ENCODE measurements at places on chromosomes 7 and 10.

- DNase-seq = no peak
Observed at GRCh38 chr10:132713421-132714095, 72.4 kb downstream of the NKX6-2 start.

DNA sequence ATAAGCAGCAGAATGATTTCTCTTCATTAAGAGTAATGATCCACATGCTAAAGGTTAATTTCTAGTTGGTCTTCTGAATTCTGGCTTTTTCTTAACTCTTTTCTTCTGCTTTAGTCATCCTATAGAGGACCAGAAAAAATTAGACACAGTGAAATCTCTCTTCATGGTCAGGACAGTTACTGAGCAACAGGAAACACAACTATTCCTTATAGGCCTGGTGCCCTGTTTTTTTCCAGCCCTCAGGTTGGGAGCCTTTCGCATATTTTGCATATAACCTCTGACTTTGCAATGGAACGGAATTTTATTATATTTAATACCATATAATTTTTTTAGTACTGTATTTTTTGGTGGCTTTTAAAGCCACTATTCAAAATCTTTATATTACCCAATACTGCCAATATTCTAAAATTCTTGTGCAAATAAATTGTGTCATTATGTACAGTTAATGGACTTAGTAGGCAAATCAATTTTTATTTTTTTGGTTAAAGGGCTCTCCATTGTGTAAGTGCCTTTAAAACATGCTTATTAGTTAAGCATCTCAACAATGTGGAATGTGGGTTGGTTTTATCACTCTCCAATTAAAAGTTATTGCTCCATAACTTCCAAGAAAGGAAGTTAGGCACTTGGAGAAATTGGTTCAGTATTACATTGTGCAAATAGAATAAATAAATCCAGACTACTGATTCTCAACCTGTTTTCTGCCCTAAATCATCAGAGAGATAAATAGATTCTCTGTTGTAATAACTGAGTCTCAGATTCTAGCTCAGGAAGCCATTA is 22.5 kb downstream of the ARL4A start:
- no peak for DNase-seq

GRCh38 chr10:110496553-110497437 is 912 bp upstream of the DUSP5 start:
- DNase-seq = no peak

- DNase-seq = no peak
Observed at GRCh38 chr7:83509255-83510021, 139.5 kb downstream of the SEMA3E start.

GRCh38 chr7:35747611-35748010 is 52.7 kb upstream of the HERPUD2 start:
- DNase-seq = no peak

DNA sequence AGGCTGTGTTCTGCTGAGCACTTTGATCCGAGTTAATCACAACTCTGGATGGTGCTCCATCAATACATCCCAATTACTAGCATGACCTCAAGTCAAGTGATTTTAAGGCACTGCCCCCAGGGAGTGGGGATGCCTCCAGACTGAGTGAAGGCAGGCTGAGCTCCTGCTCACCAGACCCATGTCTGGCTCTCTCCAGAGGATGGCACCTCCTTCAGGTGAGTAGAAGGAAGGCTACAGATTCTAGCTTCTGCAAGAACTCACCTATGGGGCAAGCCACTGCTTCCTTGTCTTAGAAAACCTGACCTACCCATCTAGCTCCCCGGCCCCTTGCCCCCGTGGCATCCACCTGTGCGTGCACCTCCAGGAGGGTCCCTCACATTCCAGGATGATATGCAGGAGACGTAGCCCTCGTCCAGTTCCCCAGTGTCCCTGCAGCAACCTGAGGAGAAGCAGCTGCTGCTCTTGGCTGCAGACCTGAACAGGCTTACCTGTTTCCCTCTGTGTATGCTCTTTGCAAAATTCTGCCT is 390.3 kb downstream of the GRID1 start:
- no peak for DNase-seq

- DNase-seq = no peak
Observed at GRCh38 chr7:112571852-112572607, 91.2 kb downstream of the LSMEM1 start.

DNA sequence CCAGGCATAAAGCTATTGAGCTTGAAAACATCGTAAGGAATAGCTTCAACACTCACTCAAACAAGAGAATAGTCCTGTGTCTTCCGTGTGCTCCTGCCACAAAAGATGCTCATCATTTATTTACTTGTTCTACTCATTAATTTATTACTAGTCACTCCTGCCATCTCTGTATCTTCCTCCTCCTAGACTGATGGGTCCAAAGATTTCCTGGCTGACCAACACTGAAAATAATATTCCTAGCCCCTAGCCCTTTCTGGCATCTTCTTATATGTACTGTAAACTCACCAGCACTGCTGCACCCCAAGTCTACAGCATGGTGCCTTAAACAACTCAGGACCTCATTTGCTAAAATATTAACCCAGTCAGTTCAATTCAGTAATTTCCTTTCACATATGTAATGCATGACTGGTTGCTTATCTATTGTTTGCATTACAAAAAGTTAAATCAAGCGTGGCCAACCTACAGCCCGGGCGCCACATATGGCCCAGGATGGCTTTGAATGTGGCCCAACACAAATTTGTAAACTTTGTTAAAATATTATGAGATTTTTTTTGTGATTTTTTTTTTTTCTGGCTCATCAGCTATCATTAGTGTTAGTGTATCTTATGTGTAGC is 86.7 kb upstream of the GSDME start:
- DNase-seq = no peak

DNA sequence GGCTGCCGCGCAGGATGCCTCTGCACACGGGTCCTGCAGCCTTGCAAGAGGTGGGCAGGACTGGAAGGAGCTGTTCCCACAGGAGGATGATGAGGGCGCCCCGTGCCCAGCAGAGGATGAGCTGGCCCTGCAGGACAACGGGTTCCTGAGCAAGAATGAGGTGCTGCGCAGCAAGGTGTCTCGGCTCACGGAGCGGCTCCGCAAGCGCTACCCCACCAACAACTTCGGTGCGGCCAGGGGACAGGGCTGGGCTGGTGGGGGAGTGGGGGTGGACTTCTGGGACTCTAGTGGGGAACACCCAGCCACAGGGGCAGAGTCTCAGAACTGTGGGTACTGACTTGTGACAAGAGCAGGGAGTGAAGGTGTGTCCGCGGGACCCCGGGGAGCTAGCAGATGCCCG is 16.0 kb downstream of the ZFYVE27 start:
- DNase-seq = no peak

DNA sequence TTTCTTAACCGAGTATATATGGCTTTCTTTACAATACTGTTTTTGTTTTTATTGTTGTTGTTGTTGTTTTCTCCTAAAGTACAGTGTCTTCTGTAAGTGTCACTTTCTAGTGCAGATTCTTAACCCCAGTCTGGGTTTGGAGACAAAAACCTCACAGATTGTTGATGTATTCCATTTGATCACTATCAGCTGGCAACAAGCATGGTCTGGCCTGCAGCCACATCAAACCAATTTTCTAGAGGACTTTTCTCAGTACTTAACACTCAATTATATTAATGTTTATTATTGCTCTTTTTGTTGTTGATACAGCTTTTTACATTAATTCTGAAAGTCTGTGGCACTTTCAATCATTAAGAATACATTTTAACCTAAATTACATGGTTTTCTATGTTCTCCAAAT is 17.1 kb downstream of the LRRN3 start:
- DNase-seq = no peak

DNA sequence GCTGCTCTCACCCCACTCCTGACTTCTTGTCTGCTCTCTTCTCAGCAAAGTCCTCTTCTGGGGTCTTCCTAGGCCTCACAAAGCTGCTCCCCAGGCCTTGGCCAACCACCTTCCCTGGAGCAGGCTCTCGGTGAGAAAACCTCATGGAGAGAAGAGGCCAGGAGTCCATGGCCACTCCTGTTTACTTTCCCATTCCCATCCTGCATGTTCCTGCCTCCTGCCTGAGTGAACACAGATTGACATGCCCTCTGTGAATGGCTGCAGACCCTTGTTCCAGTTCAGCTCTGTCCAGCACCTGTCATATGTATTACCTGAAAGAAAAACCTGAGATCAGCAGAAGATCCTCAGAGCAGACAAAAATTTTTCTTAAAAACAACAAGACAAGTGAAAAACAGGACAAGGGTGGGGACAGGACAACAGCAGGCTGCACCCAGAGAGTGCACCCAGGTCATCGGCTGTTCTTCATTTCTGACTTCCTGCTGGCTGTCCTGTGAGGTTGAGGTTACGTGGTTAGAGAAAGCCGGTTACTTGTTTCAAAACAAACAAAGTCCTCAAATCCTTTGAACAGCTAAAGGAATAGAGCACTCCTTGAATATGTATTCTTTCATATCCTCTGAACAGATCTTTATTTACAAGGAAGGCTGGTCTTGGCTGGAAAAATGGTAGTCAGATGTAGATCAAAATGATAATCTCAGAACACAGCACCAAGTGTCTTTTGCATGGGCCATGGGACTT is 34.0 kb upstream of the DLD start:
- DNase-seq = peak; percentile 19

- no peak for DNase-seq
Observed at GRCh38 chr10:132187430-132188138, 836 bp downstream of the DPYSL4 start.

GRCh38 chr7:104723001-104723400 is 291.0 kb upstream of the KMT2E start:
- no peak for DNase-seq

DNA sequence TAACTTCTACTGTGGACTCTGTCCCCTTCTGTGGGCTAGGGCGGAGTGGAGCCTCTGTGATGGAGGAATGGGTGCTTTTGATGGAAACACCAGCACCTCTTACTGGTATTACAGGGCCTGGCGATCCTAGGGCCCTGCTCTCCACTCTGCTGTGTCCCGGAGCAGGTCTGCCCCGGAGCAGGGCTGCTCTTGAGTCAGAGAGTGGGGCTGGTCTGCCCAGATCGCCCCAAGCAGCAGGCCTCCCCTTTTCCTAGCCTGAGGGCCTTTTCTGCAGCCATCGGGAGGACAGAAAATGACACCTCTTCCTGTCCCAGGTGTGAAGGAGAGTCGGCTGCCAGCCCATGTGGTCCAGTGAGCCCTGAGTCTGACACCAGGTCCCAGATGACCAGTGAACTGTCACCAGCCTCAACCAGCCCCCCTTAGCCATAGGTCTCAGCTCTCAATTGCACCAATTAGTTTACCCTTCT is 1.4 kb downstream of the ZNF282 start:
- DNase-seq = peak; percentile 39

DNA sequence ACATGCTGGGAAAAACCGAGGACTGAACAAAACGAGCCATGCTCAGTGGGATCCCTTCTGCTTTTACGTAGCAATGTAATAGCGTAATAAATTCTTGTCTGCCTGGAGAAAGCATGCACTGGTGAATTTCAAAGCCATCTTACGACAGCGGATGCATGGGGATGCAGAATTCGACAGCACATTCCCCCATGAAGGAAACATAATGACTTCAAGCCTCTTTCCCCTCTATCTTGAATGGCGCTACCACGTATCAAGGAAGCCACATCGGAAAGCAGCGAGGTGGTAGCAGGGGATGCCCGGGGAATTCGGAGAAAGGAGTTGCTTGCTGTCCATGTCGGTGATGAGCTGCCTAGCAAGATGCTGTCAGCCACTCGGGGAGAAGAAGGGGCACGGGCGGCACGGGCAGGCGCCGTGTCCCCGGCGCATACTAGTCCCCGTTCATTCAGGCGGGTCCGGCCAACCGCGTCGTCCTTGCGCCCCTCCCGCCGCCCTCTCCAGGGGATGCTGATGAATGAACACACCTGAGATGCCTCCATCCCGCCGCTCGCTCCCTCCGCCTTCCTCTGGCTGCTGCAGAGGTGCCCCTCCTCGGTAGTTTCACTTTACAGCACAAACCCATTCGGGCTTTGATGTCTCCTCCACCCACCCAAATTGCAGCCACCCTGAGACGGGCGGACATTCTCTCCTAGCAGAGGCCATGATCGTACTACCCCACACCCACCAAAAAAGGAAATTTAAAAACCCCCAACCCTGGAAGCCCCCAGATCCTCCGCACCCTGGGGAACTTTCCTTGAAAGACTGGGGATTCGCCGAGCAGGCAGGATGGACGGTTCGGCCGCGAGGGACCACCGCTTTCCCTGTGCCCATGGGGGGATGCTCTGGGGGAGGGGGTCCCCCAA is 644 bp downstream of the SORBS1 start:
- peak; percentile 55 for DNase-seq

All from hepatocyte (in vitro differentiated cells).